ENCODE measurements at places on chromosomes 7 and 10.

DNA sequence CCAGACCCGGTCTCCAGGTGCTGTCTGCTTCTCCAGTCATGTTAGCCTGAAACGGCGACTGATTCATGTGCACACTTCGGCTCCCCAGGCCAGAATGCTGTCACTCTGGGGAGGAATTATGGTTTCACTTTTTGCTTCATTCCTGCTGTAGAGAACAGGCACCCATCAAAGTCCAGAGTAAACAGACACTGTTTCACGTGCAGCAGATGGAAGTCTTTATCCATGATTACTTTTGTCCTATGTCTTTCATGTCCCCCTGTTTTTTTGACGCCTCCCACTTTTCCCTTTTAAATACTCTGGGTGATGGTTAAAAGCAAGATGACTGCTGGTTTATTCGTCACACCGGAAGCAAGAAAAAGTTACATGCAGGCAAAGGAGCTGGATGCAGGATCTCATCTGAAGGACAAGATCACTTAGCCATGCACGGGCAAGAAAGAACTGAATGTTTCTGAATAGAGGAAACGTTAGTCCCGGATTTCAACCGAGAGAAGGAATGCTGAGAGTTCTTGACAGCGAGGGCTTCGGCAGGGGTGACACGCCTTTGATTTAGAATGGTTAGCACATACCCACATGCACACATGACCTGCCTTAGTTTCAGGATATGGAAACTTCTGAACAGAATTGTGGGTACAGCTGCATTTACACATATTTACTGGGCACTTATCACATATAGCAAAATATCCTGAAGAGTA lies 250.0 kb upstream of the KLF6 start:
- no peak for DNase-seq

GRCh38 chr10:70682920-70683600 lies 10.8 kb downstream of the ADAMTS14 start:
- no peak for DNase-seq

GRCh38 chr7:27947586-27948278 lies 207.8 kb downstream of the TAX1BP1 start:
- no peak for DNase-seq

- no peak for DNase-seq
These were observed 288.5 kb downstream of the ZEB1 start for GRCh38 chr10:31607481-31607880.

- no peak for DNase-seq
These were observed 39.3 kb upstream of the CDK6 start for GRCh38 chr7:92875719-92876118.

DNA sequence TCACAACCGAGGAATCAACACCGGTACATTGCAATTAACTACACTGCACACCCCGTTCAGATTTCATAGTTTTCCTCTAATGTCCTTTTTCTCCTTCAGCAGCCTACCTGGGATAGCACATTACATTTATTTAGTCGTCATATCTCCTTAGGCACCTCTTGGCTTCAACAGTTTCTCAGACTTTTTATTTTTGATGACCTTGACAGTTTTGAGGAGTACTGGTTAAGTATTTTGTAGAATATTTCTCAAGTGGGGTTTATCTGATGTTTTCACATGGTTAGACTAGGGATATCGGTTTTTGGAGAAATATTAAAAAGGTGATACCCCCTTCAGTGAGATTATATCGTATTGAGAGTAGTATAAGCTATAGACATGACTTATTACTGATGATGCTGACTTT lies 87.0 kb upstream of the GLCCI1 start:
- no peak for DNase-seq

GRCh38 chr7:85226361-85227085 lies 39.7 kb upstream of the SEMA3D start:
- DNase-seq = no peak

DNA sequence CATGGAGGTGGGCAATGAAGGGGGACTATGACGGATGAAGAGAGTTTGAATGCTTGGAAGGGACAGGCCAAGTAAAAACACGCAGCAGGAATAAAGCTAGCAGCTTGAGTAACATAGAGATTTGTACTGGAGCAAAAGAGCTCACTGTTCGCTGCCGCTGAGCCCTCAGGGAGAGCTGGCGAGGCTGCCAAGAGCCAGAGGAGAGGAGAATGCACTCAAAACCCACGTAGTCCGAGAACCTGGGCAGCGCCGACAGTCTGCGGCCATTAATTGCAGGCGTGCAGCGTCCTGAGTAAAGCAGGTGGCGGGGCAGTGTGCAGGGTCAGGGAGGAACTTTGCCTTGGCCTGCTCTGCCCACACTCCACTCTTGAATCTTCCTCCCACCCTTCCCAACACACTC lies 68.2 kb downstream of the SLC37A3 start:
- no peak for DNase-seq

DNA sequence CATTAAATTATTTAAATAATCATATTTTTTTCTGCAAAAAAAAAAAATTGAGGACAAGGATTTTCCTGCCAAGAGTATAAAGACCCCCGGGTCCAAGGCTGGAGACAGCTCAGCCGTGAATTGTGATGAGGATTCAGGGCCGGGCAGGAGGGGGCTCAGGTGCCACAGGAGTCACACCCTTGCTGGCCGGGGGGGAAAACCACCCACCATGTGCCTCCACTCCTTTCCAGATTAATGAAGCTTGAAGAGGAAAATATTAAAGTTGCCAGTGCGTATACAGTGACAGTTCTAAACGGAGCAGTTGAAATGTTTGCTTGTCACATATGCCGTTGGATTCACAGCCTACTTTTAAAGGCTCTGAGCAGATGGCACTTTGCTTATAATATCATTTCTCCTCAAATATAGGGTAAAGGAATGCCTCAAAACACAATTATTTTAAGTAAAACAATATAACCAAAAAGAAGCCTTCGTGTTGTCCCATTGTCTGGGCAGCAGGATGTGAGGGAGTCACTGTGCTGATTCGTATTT lies 49.6 kb downstream of the ADARB2 start:
- no peak for DNase-seq

DNA sequence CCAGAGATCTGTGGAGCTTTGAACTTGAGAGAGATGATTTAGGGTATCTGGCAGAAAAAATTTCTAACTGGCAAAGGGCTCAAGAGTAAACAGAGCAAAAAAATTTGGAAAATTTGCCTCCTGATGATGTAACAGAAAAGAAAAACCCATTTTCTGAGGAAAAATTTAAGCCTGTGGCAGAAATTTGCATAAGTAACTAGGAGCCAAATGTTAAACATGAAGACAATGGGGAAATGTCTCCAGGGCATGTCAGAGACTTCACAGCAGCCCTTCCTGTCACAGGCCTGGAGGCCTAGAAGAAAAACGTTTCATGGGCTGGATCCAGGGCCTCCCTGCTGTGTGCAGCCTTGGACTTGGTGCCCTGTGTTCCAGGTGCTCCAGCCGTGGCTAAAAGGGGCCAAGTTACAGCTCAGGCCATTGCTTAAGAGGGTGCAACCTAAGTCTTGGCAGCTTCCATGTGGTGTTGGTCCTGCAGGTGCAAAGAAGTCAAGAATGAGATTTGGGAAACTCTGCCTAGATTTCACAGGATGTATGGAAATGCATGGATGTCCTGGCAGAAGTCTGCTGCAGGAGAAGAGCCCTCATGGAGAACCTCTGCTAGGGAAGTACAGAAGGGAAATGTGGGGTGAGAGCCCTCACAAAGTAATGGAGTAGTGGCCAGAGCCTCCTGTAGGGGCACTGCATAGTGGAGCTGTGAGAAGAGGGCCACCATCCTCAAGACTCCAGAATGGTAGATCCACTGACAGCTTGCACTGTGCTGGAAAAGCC lies 8.1 kb downstream of the SEMA3D start:
- DNase-seq = no peak

GRCh38 chr10:133440633-133441285 lies 13.0 kb upstream of the SCART1 start:
- DNase-seq = no peak

DNA sequence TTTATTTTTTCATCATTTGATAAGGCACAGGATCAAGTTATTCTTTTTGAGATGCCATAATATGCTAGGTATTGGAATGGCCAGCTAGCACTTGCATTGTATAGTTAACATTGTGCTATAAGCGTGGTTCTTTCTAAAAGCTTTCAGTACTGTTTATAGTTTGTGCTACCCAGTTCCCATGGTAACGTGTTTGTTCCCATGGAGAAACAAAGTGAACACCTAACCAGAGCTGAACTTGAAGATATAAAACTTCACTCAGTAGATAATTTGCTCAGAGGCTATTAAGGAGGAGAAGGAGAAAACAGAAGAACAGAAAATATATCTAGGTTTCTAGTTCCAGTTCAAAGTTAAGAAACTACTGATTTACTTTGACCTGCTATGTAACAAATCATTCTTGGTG lies 23.6 kb upstream of the ITGB8 start:
- no peak for DNase-seq

DNA sequence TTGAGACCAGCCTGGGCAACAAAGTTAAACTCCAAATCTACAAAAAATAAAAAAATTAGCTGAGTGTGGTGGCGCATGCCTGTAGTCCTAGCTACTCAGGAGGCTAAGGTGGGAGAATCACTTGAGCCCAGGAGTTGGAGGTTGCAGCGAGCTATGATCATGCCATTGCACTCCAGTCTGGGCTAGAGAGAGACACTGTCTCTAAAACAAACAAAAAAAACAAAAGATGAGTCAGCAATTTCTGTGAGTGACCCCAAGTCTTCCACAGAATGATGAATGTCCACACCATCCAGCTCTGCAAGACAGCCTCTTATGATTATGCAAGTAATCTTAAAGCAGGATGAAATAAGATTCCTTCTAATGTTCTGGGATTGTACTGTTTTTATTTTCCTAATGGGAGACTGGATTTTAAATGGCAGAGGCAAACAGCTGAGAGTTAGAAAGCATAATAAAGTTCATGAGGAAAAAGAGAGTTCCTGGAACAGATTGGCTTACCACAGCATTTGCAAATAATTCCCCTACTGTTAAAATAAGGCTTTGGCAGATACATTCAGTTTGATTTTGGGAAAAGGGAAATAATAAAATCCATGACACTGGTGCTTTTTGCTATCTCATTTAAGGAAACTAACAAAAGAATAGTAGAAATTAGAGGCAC lies 18.9 kb upstream of the PRKAR2B start:
- DNase-seq = no peak

DNA sequence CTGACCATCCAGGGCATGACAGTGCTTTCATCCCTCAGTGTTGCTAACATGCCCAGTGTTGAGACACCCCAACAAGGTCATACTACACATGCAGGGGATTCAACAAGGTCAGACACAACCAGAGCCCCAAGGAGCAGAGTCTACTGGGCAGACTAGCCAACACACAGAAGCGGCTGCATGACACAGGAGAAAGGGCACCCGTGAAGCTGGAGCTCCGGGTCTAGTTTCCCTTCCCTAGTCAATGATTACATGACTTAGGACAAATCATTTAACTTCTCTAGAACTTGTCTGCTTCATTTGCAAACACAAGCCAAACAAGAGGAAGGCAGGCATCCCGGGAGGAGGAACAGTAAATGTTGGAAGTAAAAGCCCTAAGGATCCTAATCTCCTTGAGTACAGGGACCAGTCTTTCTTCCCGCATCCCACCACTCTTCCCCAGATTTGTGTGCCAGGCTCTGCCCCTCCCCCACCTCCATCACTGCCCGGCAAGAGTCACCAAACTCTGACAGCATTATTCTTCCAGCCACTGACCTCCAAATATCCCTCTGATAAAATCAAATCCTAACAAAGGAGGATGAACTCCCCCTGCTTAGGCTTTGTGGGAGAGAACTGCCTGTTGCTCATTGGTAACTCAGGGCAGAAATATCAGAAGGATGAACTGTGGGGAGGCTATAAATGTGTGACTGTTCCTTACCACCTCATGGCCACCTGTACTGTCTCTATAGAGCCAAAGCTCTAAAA lies 104.3 kb downstream of the KCNMA1 start:
- no peak for DNase-seq

- no peak for DNase-seq
These were observed 19.0 kb upstream of the TMEM26 start for GRCh38 chr10:61472090-61472674.

GRCh38 chr7:30463405-30464145 lies 15.0 kb downstream of the NOD1 start:
- DNase-seq = no peak

GRCh38 chr10:104218751-104219150 lies 13.4 kb downstream of the CFAP43 start:
- no peak for DNase-seq

GRCh38 chr7:67463983-67464382 lies 467.4 kb downstream of the TYW1 start:
- no peak for DNase-seq

DNA sequence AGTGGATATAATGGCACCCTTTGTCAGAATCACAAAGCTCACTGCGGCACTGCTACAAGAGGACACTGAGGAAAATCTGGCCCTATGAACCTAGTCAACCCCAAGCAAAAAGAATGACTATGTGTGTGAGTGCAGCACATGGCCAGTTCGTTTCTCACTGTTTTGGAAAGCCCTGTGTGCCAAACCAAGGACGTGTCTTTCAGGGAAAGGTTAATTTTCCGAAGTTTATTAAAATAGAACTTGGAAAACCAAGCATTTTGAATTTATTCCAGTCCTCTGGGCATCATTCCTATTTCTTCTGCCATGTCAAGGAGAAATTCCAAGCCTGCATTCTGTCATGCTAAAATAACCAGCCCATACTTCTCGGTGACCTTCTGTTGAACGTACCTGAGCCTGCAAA lies 471.8 kb downstream of the PLXDC2 start:
- no peak for DNase-seq

- no peak for DNase-seq
These were observed 23.0 kb downstream of the ASB15 start for GRCh38 chr7:123624527-123625183.

DNA sequence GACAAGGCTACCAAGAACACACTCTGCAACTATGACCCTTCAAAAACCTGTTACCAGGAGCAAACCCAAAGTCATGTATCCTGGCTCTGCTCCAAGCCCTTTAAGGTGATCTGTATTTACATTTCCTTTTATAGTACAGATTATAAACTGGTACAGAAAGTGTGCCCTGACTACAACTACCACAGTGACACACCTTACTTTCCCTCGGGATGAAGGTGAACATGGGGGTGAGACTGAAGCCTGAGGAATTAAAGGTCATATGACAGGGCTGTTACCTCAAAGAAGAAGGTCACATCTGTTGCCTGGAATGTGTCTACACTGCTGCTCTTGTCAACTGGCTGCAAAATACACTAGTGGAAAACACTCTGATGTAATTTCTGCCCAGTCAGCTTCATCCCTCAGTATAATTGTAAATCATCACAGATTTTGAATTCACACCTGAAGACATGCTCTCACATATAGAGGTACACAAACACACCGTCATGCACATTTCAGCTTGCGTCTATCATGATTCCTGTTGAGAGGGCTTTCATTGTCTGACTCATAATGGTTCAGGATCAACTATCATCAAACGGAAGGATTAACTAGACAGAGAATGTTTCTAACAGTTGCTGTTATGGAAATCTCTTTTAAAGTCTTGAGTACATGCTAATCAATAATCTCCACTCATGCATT lies 318.3 kb downstream of the NXPH1 start:
- DNase-seq = peak; percentile 23

DNA sequence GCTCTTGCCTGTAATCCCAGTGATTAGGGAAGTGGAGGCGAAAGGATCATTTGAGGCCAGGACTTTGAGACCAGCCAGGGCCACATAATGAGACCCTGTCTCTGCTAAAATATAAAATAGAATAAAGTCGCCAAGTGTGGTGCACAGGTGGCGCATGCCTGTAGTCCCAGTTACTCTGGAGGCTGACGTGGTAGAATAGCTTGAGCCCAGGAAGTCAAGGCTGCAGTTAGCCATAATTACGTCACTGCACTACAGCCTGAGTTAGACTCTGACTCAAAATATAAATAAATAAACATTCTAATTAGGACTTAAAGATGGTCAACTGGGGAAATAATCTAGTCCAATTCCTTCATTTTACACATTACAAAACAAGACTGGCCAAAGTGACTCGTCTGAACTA lies 768 bp downstream of the CHCHD2 start:
- peak; percentile 28 for DNase-seq

GRCh38 chr10:44263771-44264170 lies 121.1 kb downstream of the CXCL12 start:
- no peak for DNase-seq
